ENCODE measurements at places on chromosomes 6 and 20.

DNA sequence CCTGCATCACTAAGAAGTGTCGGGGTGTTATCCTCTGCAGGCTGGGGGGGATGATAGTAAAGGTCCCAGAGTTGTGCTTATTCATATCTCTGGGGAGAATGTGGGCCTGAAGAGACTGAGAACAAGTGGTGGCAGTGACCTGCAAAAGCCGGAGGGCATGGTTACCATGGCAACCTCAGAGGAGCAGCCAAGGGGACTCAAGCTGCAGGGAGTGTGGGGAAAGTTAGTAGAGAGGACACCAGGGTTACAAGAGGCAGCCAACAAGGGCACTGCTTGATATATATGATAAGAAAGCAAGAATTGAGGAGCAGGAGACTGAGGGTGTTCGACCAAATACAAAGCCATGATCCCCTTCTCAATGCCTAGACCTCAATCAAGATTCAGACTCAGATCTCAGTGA lies 46.1 kb downstream of the HLA-F start:
- DNase-seq: no peak

- DNase-seq: no peak
Observed at GRCh38 chr6:115001731-115002350, 659.0 kb upstream of the HS3ST5 start.

GRCh38 chr6:169988769-169989550 lies 237.5 kb downstream of the ERMARD start:
- no peak for DNase-seq

- no peak for DNase-seq
Observed at GRCh38 chr6:117451671-117452070, 25.9 kb upstream of the ROS1 start.

GRCh38 chr20:36004045-36004444 lies 35.7 kb downstream of the CNBD2 start:
- no peak for DNase-seq

GRCh38 chr6:108751851-108752732 lies 96.1 kb upstream of the ARMC2 start:
- DNase-seq: no peak

- no peak for DNase-seq
Observed at GRCh38 chr20:52372169-52372568, 180.6 kb upstream of the ZFP64 start.

DNA sequence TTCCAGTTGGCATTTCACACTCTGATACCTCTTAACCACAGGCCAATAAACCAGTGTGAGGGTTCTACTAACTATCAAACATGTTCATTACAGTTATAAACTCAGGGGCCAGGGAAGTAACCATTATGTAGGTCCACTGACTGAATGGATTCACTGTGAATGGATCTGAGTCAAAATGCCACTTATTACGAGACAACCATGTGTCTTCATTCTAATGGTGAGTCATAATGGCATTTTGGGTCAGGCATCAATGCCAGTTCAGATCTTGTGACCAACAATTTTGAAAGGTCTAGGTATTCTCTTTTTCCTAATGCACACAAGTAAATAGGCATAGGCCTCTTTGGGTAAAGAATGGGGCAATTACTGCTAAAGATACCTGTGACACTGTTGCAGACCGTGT lies 112.2 kb upstream of the HEY2 start:
- no peak for DNase-seq

DNA sequence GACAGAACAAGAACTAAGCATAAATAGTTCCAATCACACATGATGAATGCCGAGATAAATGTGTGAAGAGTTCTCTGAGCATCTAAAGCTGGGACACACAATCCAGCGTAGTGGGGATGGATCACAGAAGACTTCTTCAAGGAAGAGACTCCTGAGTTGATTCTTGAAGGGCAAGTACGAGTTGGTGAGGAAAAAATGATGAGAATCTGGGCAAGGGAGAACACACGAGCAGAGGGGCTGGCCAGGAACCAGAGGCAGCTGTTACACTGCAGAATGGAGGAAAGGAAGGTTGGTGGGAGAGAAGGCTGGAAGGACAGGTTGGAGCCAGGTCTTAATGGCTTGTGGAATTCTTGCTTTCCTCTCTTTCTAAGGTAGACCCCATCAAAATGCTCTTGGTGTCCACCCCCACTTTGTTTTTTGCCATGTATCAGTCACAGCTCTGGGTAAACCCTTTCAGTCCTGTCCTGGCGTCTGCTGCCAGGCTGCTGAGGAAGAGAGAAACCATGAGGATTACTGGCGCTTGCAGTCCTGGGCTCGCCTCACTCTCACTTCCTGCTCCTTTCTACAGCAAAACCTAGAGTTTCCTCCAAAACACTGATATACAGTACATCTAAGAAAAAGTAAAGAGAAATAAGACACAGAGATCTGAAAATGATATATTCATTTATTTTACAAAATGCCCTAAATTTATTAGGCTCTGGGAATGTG lies 127.6 kb upstream of the FAM184A start:
- DNase-seq: no peak

DNA sequence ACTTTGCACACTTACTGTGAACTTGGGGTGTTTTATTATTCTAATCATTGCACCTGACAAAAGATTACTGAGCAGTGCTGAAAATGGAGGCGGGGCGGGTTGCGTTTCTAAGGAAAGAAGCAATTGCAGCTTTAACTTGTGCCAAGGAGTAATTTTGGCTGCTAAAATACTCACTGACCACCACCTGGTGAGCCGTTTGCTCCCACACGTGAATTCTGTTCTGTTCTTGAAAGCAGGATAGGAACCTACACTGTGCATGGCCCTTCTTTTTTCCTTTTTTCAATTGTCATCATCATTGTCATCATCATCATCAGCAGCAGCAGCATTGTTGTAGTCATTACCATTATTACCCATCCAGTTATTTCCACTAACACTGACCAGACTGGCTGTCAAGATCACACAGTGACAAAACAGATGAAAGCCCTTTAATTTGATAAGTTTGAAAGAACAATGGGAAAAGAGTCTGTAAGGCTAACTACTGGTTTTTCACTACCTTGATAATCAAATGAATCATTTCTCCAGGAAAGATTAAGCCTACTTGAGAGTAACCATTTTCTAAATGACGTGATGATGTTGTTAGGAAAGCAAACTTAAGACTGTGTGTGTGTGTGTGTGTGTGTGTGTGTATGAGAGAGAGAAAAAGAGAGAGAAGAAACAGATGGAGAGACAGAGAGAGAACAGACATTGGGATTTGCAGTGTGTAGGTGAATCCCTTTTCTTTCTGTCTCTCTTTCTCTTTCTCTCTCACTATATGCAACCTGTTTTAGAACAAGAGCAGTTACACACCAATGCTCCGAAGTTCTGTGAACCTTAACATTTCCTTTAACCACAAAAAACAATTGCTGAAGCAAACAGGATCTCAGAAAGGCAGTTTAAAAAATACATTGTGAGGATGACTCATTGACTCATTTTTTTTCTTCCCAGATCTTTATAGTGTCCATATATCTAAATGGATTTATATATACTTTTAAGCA lies 3.8 kb downstream of the RIPOR2 start:
- DNase-seq: no peak

DNA sequence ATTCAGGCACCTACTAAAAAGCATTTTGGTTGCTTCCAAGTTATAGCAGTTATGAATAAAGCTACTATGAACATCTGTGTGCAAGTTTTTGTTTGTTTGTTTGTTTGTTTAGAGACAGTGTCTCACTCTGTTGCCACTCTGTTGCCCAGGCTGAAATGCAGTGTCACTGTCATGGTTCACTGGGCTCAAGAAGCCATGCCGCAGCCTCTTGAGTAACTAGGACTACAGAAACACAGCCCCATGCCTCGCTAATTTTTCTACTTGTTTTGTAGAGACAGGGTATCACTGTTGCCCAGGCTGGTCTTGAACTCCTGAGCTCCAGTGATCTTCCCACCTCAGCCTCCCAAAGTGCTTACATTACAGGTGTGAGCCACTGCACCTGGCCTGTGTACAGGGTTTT lies 795.9 kb downstream of the EPHA7 start:
- DNase-seq: no peak

GRCh38 chr6:53828966-53829697 lies 34.3 kb downstream of the LRRC1 start:
- DNase-seq: no peak

GRCh38 chr6:156899071-156899470 lies 121.9 kb downstream of the ARID1B start:
- DNase-seq: no peak

GRCh38 chr20:53875452-53875851 lies 194.9 kb downstream of the BCAS1 start:
- DNase-seq: no peak

DNA sequence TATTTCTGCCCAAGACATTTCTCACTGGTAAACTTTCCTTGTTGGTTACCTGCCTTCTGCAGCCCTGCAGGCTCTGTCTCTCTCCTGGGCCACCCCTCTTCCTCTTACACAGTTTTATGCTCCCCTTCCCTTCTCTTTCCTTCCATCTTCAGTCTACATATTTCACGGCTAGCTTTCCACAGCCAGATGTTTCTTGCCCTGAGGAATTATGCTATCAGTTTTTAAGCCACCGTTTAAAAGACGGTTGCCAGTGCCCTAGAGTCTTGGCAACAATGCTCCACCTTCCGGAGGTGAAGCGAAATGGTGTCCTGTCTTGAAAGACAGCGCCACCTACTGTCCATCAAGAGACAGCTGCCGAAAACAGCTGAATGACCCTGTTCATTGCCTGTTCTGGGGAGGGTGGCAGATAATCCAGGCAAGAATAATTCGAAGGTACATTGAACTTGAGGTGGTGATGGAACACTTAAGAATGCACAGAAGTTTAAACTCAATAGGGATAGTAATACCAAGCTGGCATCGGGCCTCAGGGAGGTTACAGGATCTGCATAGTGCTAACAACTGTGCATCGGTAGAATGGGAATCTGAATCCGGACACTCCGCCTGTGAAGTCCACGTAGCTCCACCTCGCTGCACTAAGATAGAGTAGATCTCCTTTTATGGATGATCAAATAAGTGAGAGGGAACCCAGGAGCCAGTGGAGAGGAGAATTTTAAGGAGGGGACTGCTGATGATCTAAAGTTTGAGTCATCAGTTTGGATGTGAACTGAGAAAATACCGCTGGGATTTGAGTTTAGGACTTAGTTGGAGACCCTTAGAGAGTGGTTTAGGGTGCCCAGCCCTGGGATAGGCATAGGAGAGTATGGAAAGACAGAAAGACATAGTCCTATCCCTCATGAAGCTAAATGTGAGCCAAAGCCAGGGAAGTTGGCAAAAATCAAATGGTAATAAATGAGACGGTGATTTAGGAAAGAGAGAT lies 4.8 kb upstream of the TRIM40 start:
- DNase-seq: peak; percentile 51

DNA sequence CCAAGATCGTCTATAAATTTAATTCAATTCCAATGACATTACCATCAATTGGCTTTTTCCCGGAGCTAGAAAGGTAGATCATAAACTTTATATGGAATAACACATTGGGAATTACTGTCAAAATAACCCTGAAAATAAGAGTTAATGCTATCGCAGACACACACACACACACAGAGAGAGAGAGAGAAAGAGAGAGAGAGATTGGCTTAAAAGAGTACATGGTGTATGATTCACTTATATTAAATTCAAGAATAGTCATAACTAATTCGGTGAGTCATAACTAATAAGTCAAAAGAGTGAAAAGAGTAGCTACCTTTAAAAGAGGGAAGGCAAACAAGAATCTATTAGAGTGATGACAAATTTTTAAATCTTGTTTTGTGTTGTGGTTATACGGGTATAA lies 425.5 kb downstream of the TBC1D32 start:
- DNase-seq: no peak

- no peak for DNase-seq
Observed at GRCh38 chr6:44730771-44731391, 343.4 kb downstream of the CDC5L start.

DNA sequence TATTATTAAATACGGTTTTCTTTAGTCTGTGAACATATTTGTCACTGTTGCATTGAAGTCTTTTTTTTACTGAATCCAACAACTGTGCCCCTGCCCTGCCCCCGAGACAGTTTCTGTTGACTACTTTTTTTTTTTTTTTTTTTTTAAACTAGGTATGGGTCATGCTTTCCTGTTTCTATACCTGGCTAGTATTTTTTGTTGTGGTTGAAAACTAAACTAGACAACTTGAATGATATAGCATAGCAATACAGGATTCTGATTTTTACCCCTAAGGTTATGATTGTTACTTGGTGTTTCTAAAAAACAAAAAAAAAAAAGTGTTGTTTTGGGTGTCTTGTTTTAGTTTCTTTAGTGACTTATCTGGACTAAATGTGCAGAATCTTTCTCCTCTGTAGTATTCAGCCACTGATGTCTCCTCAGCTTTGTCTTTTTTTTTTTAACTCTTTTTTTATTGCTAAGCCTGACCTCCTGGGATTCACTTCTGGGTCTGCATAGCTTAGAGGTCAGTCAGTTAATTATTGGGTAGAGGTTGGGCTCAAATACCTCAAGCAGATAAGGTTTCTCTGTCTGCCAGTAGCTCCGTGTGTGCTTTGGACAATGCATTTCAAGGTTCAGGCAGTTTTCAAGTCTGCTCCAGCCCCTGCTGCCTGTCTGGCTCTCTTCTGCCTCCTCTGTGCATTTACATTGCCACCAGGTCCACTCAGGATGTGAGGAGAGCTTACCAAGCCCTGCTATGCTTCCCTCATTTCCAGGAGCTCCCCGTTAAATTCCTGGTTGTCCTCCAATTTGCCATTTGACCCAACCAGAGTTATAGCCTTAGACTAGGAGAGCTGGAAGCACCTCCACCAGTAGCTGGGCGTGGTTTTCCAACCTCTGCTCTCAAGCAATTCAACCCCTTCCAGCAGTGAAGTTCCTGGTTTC lies 91.4 kb downstream of the SYNDIG1 start:
- DNase-seq: no peak

DNA sequence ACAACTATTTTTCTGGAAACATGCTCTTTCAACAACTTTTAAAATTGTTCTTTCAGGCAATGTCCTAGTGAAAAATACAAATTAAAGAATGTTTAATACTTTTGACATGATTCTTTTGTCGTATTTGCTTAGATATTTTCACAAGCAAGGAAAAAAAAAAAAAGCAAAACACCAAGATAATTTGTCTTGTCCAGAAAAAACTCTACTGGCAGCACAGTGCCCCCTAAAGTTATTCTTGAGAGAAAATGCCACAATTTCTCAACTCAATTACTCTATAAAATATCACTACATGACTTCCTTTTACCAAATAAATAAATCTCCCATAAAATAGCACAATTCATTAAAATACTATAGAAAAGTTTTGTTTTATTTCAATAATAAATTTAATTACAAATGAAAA lies 652.5 kb upstream of the EPHA7 start:
- DNase-seq: no peak

- no peak for DNase-seq
Observed at GRCh38 chr6:113640051-113640450, 217.1 kb upstream of the MARCKS start.

GRCh38 chr20:25160467-25160866 lies 35.0 kb upstream of the ENTPD6 start:
- no peak for DNase-seq

GRCh38 chr6:136007345-136007744 lies 155.8 kb downstream of the PDE7B start:
- no peak for DNase-seq

DNA sequence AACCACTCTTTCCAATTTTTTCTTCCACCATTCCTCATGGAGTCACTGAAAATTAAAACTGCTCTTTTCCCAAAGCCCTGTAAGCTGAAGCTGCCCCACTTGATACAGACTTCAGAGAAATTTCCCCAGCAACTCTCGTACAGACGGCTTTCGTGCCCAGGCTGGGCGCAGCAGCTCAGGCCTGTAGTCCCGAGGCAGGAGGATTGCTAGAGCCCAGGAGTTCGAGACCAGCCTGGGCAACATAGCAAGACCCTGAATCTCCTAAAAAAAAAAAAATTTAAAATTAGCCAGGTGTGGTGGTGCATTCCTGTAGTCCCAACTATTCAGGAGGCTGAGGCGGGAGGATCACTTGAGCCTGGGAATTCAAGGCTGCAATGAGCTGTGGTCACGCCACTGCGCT lies 6.6 kb downstream of the PPDPF start:
- DNase-seq: no peak

- no peak for DNase-seq
Observed at GRCh38 chr6:85429346-85429745, 20.5 kb upstream of the NT5E start.

All from stimulated activated CD4-positive, alpha-beta T cell treated with anti-CD3 and anti-CD28 coated beads, TNF-alpha, amount 100 ng/mL, for 48 hours (primary cell).